ENCODE measurements at places on chromosomes 4 and X.

DNA sequence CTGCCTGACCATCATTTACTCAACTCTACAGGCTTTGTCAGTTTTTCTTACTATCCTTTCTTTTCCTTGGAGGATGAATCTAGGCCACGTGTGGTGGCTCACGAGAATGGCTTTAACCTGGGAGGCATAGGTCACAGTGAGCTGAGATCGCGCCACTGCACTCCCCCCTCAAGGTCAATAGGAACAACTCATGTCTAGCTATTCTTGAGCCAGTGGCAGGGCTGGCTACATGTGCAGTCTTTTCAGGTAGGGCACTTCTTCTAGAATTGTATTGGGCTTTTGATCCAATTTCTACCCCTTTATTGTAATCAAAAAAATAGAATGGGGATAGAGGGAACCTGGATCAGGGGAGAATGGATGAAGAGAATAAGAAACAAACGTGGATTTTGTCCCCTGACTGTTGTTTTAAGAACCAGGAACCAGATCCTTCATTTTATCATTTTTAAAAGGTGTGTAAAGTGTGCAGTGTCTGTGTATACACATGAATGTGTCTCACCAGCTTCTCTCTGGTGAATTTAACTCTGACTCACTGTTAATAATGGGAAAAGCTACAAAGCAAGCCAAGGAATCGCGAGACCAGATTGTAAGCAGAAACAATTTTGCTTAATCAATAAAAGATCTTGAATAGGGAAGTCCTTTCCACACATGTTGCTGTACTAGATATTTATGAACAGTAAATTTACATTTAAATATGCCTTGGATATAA, 283.9 kb upstream of the GPC4 start:
- DNase-seq: no peak

DNA sequence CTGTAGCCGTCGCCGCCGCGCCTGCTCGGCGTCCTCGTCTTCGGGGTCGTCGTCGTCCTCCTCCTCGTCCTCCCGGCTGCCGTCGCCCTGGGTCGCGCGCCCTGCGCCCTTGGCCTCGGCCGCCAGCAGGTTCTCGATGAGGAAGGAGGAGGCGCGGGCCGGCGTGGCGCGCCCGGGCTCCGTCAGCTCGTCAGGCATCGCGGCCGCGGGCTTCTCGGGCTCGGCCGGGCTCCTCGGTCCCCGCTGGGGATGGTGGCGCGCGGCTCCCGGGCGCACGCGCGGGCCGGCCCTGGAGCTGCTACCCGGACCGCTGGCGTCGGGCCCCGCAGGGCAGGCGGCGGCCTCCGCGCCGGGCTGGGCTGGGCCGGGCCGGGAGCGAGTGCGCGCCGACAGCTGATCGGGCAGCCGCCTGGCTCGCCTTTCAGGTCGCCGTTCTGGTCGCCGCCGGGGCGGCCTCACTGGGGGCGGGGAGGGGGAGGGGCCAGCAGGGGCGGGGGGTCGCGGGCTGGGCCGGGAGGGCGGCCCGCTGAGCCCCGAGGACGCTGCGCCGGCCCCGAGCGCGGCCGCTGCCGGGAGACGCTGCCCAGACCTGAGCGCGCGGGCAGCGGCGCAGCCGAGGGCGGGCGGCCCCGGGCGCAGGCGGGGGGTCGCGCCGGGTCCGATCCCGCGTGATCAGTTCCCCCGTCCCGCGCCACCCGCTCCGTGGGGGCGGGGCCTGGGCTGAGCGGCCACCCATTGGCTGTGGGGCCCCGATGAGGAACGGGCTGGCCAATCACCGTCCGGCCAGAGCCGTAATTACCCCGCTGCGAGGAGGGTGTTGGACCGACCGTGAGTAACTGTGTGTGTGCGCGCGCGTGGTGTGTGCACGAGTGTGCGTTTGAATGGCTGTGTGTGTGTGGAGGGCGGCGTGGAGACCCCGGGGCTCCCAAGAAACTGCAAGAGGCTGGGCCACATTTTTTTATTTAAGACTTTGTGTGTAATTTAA, at the start of gene HMX1:
HMX1 (minus strand) TSS at position 423 of the 985 bp plus-strand sequence; CDS start at position 198, 225 bp downstream.
- no peak for DNase-seq

GRCh38 chr4:15955670-15956069, 7.3 kb downstream of the FGFBP2 start:
- DNase-seq: no peak

GRCh38 chr4:64144994-64145393, 264.3 kb downstream of the TECRL start:
- DNase-seq: peak; percentile 70

- DNase-seq: no peak
These were observed 5.4 kb upstream of the PRICKLE3 start for GRCh38 chrX:49191574-49192011.

- no peak for DNase-seq
These were observed 1397.5 kb downstream of the PCDH7 start for GRCh38 chr4:32117693-32118092.

DNA sequence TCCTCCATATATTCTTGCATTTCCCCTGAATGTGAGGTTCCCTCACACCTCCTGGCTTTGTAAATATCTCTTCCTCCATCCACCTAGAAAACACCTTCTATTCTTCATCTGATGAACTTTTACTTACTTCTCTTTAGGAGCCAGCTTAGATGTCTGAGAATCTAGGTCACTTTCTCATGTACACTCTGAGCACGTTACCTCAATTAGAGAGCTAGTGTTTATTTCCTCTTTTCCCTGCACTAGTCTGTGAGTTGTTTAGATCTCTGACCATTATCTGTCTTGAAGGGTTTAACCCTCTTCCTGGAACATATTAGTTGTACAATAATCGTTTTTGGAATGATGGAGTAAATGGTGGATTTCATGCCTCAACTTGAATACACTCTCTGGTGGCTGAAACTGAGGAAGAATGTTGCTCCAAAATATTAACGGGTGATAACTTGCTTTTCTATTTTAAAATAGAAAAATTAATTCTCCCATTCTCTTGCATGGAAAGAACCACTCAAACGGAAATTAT, 8.5 kb upstream of the NEIL3 start:
- DNase-seq: no peak

- DNase-seq: no peak
These were observed 324.2 kb downstream of the TMA16 start for GRCh38 chr4:163818673-163819072.

GRCh38 chrX:24963823-24964222, 51.9 kb downstream of the ARX start:
- no peak for DNase-seq

- DNase-seq: no peak
These were observed 161.9 kb downstream of the PTTG2 start for GRCh38 chr4:38122060-38122459.
